ENCODE measurements at places on chromosomes 7 and 10.

DNA sequence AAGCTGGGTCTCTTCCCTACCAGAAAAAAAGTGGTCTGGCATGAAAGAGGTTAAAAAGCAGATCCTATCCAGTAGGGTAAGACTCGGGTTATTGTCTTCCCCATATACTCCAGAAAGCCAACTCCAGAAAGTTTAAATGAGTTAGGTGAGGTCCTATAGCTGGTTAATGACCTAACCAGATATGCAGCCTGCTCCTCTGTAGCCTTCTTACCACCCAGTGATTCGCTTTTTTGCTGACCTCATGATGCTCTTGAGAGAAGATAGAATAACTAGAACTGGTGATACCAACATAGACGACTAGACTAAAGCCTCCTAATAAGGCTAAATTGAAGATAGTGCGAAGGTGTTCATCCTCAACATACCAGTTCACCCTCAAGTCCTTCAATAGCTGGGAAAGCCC lies 675 bp upstream of the GIMAP1 start:
- no peak for DNase-seq

DNA sequence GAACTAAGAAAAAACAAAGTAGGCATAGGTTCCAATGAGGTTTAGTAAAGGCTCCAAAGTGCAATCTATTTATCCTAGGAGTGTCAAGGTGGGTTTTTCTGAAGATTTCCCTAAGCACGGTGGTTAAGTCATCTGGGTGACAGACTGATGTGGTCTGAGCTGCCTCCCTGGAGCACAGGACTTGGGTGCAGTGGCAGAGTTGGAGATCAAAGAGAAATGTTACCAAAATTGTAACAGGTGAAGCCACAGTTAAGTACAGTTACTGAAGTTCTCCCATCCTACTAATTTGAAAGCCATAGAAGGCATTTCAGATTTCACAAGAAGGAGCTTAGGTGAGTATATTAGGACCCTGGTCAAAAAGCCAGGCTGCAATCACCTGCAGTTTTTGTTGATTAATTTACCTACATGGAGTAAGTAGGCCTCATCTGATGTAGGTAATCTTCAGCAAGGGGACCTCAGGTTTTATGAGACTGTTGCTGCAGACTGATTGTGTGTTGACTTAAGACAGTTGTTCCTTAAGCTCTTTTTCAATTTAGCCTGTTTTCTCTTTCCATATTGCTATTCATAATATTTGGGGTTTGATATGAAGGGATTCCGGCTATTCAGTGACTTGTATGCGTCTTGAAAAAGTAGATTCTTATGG lies 3.0 kb downstream of the DLX6 start:
- no peak for DNase-seq

- DNase-seq: peak; percentile 65
These were observed 117.8 kb downstream of the TRRAP start for GRCh38 chr7:98996150-98996552.

DNA sequence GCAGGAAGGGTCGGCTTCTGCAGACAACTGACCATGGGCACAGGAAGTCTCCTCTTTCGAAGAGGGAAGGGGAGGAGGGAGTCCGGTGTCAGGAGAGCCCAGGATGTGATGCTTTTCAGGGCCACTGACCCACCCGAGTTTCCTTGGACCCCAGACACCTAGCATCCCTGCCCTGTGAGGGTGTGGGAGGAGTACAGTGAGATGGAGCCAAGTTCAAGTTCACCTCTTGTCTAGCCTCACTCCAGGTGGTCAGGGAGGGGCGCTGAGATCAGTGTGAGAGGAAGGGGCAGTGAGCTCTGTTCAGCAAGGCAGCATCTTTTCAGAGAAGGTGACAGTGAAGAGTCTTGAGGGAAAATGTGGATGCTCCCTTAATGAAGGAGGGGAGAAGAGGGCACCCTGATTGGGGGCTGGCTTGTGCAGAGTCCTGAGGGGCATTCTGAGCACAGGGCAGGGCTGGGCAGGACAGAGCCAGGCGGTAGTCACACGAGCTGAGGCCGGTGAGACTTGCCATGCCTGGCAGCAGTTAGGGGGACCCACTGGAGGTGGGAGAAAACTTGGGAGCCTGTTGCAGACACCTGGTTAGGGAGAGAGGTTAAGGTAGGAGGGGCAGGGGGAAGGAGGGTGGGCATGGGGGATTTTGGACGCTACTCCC lies 49.7 kb downstream of the ADCY1 start:
- no peak for DNase-seq

DNA sequence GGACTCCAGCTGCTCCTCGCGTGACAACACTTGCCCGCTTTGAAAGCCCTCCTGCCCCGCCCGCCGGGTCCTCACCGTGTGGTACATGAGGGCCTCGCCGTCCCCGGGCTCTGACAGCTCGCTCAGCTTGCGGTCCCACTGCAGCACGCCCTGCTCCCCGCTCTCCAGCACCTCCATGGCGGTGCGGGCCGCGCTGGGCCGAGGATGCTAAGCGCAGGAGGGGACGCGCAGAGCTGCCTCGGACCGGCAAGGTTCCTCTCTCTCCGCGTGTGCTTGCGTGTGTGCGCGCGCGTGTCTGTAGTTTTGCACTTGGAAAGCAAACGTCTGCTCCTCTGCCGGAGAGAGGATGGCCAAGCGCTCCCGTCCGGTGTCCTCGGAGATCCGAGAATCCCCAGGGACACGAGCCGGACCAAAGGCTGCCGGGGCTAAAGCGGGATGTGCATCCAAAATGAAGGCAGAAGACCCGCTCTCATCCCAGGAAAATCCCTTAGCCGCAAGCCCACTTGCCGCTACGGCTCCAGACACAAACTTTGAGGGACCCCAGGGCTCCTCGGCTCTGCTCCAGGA lies at the start of gene CREB3L2:
Gene CREB3L2 (minus strand): TSS at position 558 of the 567 bp plus-strand sequence. CDS start 381 bp downstream, at position 177.
- no peak for DNase-seq

- DNase-seq: no peak
These were observed 270.5 kb upstream of the MKLN1 start for GRCh38 chr7:131057015-131057793.

Measured in GM12878 (cell line).